ENCODE measurements at places on chromosomes 4 and X. TPM values are rescaled to one million over a fixed set of nuclear protein-coding genes. Genes with fewer than 3 reads are reported as not detected.

DNA sequence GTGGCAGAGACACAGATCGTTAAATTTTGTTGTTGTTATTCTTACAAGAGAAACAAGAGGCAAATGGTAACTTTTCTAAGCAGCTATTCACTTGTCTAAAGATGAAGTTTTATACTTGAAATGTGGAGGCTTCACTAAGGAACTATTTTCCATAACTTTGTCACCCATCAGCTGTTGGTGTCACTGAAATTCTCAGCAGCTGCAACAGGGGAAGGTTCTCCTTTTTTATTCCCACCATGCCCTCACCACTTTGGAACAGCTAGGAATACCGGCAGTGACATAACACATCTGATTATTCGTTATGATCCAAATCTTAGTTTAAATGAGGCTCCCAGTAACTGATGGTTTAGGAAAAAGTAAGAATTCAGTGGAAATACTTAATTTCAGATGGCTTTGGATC lies 147.0 kb upstream of the LEF1 start:
- no peak for DNase-seq

The ADD1 gene
- total RNA-seq = 242 TPM

The LEF1 gene
- 469 TPM for total RNA-seq

The EXOC1L gene
- total RNA-seq = not detected

The GYG2 gene
- total RNA-seq = not detected

The ODAPH gene
- total RNA-seq = not detected
